Activated CD8-positive, alpha-beta T cell treated with anti-CD3 and anti-CD28 coated beads for 36 hours (primary cell): ENCODE measurements at places on chromosomes 3 and 15. TPM values are rescaled to one million over a fixed set of nuclear protein-coding genes. Genes with fewer than 3 reads are reported as not detected.

The SLC24A5 gene
- not detected for total RNA-seq

DNA sequence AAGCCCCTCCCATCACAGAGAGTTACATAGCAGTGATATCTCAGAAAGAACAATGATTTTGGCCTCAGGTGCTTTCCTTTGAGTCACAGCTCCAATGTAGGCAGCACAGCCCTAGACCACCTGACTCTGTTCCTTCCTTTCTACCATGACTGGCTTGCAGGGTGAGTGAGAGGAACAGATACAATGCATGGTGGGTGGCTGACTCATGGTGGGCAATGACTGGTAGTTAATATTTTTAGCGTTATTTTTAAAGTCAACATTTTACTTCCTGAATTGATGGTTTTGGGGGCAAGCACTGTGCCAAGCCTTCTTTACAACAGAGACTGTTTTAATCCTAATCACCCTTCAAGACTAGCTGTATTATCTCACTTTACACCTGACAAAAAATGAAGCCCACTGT is 32.8 kb upstream of the ST3GAL6 start:
- peaks cover 20% of the 10 kb centered on the region for H3K4me1 ChIP-seq
- DNase-seq, result peak; percentile 71
- no peaks in the 10 kb centered on the region for H3K36me3 ChIP-seq

The DISP2 gene
- total RNA-seq, result 0.09 TPM

GRCh38 chr15:90297021-90297420 is 31.5 kb downstream of the NGRN start:
- H3K36me3 ChIP-seq, result no peaks in the 10 kb centered on the region
- DNase-seq, result no peak
- no peak overlapping the region for H3K27ac ChIP-seq
- peaks cover 14% of the 10 kb centered on the region for H3K4me1 ChIP-seq
- H3K27me3 ChIP-seq, result peaks cover 4% of the 10 kb centered on the region

GRCh38 chr15:50018491-50018890 is 100.5 kb downstream of the ATP8B4 start:
- no peak for DNase-seq
- no peaks in the 10 kb centered on the region for H3K36me3 ChIP-seq
- no peak overlapping the region for H3K27ac ChIP-seq
- peaks cover 2% of the 10 kb centered on the region for H3K4me1 ChIP-seq

GRCh38 chr3:28050885-28051284 is 190.5 kb upstream of the CMC1 start:
- H3K27me3 ChIP-seq, result no peaks in the 10 kb centered on the region
- H3K36me3 ChIP-seq, result peaks cover 2% of the 10 kb centered on the region
- H3K4me1 ChIP-seq, result peaks cover 42% of the 10 kb centered on the region
- H3K4me3 ChIP-seq, result peak overlapping the region; percentile 26
